ENCODE measurements at places on chromosomes 2 and 18. TPM values are rescaled to one million over a fixed set of nuclear protein-coding genes. Genes with fewer than 3 reads are reported as not detected.

Gene CD8B2
- not detected for total RNA-seq

Gene UGT1A4
- total RNA-seq: 0.06 TPM

Gene INO80C
- total RNA-seq: 22.1 TPM

Gene NDUFAF7
- 19.7 TPM for total RNA-seq

Gene HDHD2
- 10.8 TPM for total RNA-seq

Gene RGPD3
- 0.20 TPM for total RNA-seq

Gene TUBB8B
- not detected for total RNA-seq

Gene INPP4A
- total RNA-seq: 9.6 TPM

Gene AFF3
- total RNA-seq: 0.06 TPM

Gene OSBPL1A
- total RNA-seq: 15.1 TPM

Gene CACNB4
- total RNA-seq: 0.13 TPM

Gene ABCG8
- total RNA-seq: not detected

Gene KRTCAP3
- 0.76 TPM for total RNA-seq

Gene CCDC148
- total RNA-seq: 0.39 TPM

Gene RTN4
- total RNA-seq: 489 TPM

Gene PARD3B
- 1.1 TPM for total RNA-seq

Gene LYPD6B
- 0.12 TPM for total RNA-seq

Gene TMEM198
- total RNA-seq: 0.90 TPM

Gene ANO7
- 2.5 TPM for total RNA-seq

Gene KLHL41
- 0.37 TPM for total RNA-seq

Gene KANSL1L
- 0.67 TPM for total RNA-seq
